ENCODE measurements at places on chromosomes 16 and 17.
A peak's percentile ranks its signal among the peaks of the same experiment; 100 is the strongest.

- DNase-seq, result peak; percentile 5
Observed at GRCh38 chr17:49132699-49133364, at the start of gene B4GALNT2. Gene B4GALNT2, plus strand, starts transcription at chr17:49132769. Its CDS starts 24 bp downstream, at chr17:49132793.

- DNase-seq, result peak; percentile 99
Observed at GRCh38 chr17:27573971-27574525, 56.9 kb upstream of the LGALS9 start.

DNA sequence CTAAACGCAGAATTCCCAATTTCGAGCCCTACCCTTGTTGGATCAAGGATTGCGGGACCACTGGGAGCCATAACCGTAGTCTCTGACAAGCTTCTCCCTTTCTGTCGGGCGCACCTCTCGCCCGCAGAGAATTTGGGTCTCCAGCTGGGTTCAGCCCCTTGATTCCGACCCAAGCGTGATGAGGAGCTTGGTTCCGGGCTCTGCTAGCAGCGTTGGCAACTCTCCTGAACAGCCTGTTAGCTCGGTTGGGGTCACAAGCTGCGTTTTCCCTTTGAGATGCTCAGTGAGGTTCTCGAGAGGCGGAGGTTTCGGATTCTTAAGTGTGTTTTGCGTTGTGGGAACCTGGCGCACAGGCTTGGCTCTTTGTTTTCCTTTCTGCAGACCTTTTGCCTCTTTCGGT, 655 bp downstream of the ATXN1L start:
- DNase-seq, result peak; percentile 47

DNA sequence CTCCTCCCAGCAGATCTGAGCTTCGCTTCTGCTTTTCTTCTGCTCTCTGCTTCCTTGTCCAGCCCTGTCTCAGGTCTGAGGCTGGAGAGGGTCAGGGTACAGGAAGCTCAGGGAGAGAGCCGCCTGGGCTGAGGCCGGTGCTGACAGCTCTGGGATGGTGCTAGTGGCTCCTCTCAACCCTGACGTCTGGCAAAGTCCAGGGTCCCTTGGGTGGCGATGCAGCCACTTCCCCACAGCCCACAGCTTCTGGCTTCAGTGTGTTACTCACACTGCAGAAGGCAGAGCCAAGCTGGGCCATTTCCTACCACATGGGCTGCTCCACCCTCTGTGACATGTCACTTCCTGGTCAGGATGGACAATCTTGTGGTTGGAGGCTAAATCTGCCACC, at the start of gene CD300C:
CD300C (minus strand) TSS at position 273 of the 388 bp plus-strand sequence. CDS start 333 bp downstream, outside the sequence.
- DNase-seq, result peak; percentile 60

DNA sequence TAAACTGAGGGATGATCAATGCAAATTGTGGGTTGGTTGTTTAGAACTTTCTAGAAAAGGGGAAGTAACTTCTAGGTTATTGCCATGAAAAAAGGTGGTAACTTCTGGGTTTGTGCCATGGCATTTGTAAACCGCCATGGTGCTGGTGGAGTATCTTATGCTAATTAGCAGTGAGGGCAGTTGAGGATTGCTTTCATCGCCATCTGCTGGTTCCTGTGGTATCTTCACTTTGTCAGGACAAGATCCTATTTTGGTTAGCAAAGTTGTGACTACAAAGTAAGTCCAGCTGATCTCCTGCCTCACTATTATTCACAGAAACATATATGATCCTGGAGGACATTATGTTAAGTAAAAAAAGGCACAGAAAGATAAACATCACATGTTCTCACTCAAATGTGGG, 1332.3 kb downstream of the CDH11 start:
- peak; percentile 10 for DNase-seq

DNA sequence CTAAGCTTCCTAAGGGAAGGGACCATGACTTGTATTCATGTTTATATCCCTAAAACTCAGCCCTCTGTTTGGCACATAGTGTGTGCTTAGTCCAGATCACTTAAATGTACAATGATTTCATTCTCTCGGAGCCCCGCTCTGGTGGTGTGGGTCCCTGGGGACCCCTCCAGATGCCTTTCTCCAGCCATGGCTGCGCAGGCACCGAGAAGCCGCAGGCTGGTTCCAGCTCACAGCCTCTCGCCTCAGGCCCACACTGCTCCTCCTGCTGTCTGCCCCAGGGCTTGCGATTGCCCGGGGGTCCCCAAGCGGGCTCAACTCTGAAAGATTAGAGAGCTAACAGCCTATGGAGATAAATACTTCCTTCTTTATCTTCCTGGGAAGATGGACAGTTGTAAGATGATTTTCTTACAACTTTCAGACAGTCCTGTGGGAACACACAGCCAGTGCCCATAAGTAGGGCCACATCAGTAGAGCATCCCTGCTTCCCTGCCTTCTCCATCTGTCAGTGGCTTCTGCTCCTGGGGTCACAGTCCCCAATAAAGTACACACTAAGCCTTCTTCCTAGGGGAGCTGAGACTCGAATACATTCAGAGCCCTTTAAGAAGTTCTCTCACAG, 66.2 kb downstream of the CENPV start:
- DNase-seq, result peak; percentile 15

DNA sequence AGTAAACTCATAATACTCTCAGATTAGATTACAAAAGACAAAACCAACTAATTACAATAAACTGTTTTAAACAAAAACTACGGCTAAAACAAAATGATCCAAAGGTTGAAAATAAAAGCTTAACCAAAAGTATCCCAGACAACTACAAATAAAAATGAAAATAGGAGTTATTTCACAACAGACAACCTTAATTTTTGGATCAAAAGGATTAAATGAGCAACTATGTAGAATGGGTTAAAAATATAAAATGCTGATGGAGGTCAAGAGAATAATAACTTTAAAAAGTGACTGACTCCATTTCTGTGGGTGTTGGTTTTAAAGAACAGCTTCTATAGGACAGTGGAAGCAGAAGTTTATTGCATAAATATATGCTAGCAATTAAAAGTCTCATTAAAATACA, 28.6 kb downstream of the METTL16 start:
- no peak for DNase-seq

DNA sequence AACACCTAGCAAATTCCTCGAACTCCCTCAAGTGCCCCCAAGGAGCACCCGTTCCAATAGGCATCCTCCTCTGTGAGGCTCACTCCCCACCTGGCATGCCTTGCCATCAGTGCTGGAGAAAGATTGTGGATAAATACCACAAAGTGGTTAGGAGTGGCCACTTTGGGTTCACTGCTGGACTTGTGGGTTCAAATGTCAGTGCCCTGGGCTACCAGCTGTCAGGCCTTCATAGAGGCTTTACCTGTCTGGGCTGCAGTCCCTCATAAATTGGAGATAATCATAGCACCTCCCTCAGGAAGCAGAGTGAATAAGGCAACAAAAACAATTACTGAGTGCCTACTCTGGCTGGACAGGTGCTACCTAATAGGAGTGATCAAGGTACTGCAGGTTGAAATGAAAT, 1.5 kb upstream of the SYT17 start:
- DNase-seq, result no peak

Measured in hematopoietic multipotent progenitor cell treated with erythropoietin and hydrocortisone succinate and interleukin-3 and kit ligand, for 6 days (in vitro differentiated cells).